Umbilical cord (tissue), 2 donors: ENCODE measurements at places on chromosomes 3 and 15. TPM values are rescaled to one million over a fixed set of nuclear protein-coding genes. Genes with fewer than 3 reads are reported as not detected.

GRCh38 chr3:186259612-186260383, 102.2 kb downstream of the DGKG start:
- peak; percentile 32 for DNase-seq

DNA sequence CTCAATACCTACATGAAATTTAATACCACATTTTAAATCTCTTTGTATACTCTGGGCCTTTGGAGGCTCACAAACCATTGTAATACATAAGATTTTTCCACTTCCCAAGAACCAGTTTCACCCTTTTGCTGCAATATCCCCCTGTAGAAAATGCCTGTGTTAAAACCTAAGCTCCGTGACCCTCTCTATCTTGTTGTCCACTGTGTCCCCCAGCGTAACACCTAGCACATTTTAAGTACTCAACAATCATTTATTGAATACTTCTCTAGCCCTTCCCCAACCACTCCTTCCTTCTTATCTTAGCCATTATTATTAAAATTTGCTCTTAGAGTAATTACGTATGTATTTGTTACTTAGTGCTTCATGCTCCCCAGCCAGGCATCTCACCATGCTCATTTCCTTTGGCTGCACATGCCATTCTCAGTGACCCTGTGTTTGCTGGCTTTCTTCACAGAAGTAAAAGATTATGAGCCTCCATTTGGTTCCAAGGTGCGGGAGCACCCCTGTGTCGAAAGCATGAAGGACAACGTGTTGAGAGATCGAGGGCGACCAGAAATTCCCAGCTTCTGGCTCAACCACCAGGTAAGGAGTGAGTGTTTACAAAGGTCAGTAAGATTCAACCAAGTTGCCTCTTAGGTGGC, 81.6 kb downstream of the TGFBR2 start:
- no peak for DNase-seq

DNA sequence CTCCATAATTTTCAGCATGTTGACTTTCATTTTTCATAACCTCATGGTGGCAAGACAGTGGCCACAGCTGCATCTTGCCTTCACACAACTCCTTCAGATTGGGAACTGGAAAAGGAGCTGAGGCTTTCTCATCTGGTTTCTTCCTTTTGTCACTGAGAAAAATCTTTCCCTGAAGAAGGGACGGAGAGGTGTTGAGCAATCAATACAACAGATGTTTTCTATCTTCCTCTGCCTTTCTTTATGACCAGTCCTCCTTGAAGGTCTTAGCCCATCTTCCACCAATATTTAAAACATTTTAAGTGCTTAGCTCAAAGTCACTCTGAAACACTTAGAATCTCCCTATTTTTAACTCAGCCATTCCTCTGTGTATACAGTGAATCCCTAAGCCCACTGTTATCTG, 11.9 kb downstream of the ZNF660 start:
- no peak for DNase-seq

DNA sequence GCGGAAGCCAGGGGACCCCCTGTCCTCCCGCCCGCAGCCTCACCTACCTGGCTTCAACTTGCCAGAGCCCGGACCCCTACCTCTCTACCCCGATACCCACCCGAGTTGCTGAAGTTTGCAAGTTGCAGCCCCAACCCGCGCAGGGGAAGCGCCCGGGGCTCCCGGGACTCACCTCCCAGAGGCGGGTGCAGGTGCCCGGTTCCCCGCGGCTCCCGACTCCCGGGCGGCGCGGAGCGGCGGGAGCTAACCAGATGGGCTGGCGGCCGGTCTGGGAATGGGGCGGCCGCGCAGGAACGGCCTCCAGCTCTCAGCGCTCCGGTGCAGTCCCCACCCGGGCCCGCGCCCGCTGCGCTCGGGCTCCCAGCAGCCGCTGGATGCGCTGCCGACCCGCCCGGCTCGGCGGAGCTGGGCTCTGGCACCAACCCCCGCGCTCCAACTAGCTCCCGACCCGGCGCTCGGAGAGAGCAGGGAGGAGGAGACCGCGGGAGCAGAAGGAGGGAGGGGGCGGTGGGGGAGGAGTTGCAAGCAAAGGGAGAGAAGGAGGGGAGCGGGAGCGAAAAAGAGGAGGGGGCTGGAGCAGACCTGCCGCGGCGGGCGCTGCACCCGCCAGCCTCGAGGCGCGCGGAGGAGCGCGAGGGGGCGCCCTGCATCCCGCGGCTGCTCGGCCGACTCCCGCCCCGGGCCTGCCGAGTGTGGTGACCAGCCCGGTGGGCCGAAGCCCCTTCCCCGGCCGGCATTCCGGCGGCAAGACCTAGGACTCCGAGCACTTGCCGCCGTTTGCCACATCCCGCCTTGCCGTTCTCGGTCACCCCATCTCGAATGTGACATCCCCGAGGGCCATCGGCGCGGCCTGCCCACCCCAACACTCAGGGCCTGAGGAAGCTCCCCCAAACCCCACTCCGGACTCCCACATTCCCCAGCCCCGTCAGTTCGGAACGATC, at the start of gene SEMA5B:
Gene SEMA5B, minus strand, starts transcription at position 472 of the 941 bp plus-strand sequence. CDS start 66,500 bp downstream, outside the sequence.
- peak; percentile 31 for DNase-seq

- DNase-seq, result no peak
These were observed 666.5 kb downstream of the SQOR start for GRCh38 chr15:46301291-46301690.

Gene CLRN1
- total RNA-seq, result 3.4 TPM

DNA sequence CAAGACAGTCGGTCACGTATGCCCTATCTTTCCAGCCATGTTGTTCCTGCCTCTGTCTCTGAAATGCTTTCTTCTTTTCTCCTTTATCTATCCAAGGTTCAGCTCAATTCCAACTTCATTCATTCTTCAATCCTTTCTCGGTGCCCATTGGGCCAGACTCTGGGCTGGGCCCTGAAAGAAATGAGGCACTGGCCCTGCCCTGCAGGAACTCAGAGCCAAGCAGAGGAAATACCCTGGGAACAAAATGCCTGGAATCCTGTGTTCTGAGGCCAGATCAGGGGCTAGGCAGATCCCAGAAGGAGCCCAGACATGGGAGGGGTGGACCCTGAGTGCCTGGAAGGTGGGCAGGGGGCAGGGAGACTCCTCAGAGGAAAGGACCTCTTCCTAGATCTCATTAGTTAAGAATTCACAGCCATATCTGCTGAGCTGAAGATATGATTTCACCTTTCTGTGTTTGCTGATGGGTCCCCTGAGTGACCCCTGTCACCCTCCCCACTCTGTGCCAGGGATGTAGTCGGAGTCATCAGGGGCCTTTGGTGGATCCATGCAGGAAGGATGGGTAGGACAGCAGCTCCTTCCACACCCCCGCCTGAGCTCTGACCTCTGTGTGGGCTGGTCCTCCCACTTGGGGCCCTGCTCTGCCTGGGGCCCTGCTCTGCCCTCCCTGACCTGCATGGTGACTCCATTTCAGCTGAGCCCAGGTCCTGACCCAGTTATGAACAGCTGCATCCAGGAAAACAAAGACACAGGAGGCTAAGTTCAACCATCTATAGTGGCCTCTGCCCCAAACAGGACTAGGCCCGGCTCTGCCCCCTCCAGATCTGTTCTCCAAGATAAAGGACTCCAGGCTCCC, 5.3 kb upstream of the DAPK2 start:
- DNase-seq, result no peak

GRCh38 chr3:105842449-105842848, 26.4 kb downstream of the CBLB start:
- DNase-seq, result no peak

- no peak for DNase-seq
These were observed 87.3 kb downstream of the PEX5L start for GRCh38 chr3:179949412-179949811.

GRCh38 chr15:70318594-70319465, 221.1 kb upstream of the TLE3 start:
- peak; percentile 98 for DNase-seq

- DNase-seq, result no peak
These were observed 7.9 kb downstream of the CCDC71 start for GRCh38 chr3:49158103-49158709.

GRCh38 chr15:40046721-40047414, 7.9 kb upstream of the SRP14 start:
- DNase-seq, result no peak

Gene COL8A1
- 364 TPM for total RNA-seq
